IMR-90 (cell line): ENCODE measurements at places on chromosomes 6 and 20. TPM values are rescaled to one million over a fixed set of nuclear protein-coding genes. Genes with fewer than 3 reads are reported as not detected.

Gene EYA2
- 5.0 and 5.4 TPM in 2 replicates for polyA plus RNA-seq

Gene CLIC5
- polyA plus RNA-seq, result not detected in 2 replicates

DNA sequence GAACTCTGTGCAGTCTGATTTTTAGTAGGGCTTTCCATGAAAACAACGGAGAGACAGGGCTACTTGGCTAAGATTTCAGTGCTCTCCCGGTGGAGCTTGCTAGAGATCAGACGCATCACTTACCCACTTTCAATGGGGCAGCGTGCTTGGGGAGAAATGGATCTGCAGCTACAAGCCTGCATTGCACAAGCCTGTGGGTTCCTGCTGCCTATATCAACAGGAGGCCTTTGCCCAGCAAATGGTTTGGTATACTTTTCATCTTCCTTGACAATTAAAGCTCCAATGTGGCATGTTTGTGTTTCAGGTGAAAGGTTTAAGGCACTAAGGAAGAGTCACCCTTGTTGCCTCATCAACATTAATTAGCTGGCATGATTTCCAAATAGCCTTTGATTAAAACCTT lies 136.0 kb upstream of the FOXQ1 start:
- DNase-seq, result no peak

- DNase-seq, result peak; percentile 81
These were observed 21.0 kb downstream of the PIGT start for GRCh38 chr20:45436732-45437485.

DNA sequence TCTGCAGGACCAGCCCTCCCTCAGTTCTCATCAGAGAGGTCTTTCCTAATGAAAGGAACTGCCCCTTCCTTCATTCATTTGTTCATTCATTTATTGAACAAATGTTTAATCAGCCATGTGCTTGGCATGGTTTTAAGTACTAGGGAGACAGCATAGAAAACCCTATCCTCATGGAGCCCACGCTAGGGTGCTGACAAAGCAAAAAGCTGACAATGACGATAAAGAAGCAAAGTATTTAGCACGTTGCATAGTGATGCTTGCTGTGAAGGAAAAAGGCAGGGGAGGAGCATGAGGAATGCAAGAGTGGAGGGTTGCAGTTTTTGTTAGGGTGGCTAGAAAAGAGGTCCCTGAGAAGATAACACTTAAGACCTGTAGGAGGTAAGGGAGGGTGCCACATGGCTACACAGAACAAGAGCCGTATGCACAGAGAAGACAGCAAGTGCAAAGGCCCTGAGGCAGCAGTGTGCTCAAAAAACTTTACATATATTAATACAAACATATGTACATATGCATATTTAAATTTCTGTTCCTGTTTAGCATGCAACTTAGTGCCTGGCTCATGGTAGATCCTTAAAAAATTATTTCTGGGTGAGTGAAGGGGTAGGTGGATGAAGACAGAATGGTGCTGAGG lies 98.9 kb downstream of the EYA2 start:
- no peak for DNase-seq

DNA sequence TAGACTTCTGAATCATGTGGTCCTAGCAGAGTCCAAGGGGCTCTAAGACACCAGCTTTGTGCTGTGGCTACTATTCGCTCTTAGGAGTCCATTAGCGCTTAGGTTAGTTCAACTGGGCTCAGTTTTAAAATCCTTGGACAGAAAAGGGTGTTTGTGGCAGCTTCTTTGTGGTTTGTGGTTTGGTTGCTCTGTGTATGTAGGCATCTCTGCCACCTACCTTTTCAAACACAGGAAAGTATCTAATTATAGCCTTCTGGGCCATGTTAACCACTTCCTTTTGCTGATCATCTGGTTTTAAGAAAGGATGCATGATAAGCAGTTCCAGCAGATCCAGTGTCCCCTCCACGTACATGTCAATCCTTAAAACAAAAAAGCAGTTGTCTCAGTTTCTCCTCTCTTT lies 10.8 kb downstream of the GSTA4 start:
- DNase-seq, result no peak
